NCI-H1436 (cell line): ENCODE measurements at places on chromosomes 2 and 18.

GRCh38 chr2:42799881-42800280 is 7.5 kb upstream of the HAAO start:
- no peak for DNase-seq

DNA sequence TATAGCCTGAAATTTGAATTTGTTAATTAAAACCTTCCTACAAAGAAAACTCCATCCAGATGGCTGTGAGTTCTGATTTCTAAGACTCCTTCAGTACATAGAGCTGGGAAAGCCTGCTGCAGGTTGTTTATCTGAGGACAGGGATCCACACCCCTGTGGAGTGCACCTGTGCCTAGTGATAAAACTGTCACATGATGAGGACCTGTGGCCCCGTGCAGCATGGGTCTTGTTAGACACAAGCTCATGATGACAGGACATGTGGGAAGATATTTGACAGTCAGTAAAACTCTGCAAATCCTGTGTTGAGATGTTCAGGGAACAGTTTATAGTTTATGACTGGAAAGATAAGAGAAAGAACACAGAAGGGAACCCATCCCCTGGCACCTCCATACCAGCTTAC is 133.2 kb upstream of the TMEM18 start:
- DNase-seq = no peak

GRCh38 chr2:191230174-191230573 is 15.0 kb upstream of the MYO1B start:
- no peak for DNase-seq

GRCh38 chr2:26243470-26244308 is 743 bp downstream of the HADHA start:
- DNase-seq = peak; percentile 16

DNA sequence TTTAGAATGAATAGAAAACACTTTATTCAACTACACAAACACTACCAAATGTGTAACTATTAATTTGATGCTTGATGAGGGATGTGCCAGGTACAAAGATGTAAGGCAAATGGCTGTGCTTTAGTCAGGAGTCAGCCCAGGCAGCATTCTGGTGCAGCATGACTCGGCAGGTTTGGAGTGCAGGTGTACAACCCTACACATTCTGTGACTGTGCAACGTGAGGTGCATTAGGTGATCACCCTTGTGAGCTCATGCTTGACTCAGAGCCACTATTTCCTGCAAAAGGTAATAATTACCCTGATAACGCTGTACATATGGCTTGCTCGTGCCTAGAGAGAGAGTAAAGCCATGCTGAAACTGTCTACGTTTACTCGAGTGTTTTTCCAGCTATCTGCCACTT is 288.7 kb upstream of the DSEL start:
- DNase-seq = no peak

DNA sequence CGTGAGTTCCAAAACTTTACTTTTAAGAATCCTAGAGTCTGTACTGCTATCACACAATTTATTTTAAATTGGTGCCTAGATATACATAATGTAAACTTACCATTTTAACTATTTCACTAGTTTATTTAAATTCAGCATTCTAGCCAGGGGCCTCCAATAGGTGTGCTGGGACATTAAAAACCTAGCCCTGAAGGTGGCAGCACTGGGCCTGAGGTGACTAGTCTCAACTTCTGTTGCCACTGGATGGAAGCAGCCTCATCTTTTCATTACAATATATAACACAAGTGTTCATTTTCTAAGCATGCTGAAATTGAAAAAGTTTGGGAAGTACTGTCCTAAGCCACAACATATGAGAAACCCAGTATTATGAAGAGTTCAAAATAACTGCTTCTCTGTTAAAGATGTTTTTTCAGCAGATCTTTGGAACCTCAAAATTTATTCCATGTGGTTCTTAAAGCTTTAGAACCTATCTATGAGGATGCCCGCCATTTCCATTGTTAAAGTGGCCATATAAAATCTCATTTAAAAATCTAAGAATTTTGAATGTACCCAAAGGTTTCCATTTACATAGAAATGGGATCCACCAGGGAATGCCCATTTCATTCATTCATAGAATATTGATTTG is 2.9 kb upstream of the RBBP8 start:
- peak; percentile 59 for DNase-seq
